GM12865 (cell line): ENCODE measurements at places on chromosomes 16 and 17.

- DNase-seq, result no peak
These were observed 840 bp upstream of the CDH5 start for GRCh38 chr16:66365651-66366050.

DNA sequence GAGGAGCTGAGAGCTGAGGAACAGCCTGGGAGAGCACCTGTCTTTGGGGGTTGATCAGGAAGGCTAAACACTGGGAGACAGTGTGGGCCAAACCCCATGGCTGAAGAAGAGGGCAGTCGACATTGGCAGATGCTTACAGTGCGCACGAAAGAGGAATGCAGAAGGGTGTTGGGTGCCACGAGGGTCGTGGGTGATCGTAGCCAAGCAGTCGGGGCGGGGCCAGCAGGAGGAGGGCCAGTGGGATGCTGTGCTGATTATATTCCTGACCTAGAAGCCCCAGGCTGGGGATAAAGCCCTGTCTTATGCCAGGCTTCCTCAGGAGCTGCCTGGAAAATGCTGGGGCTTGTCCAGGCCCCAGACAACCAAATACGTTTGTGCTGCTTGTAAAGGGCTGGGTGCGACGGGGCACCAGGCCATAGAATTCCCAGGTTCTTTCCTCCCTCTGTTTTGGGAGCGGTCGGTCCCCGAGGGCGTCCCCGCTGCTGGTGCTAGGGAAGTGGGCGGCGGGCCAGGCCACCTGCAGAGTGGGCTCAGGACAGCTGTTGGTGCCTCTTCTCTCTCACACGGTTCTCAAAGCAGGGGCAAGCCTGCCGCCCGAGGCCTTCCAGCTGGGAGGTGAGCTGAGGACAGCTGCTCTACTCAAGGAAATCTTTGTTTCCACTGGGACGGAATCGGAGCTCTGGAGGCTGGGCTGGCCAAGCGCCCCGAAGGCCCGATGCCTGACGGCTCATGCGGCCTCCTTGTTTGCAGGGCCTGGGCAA, 10.0 kb downstream of the C1QTNF1 start:
- DNase-seq, result no peak

- no peak for DNase-seq
These were observed 27.7 kb upstream of the FAAP100 start for GRCh38 chr17:81579821-81580321.

- no peak for DNase-seq
These were observed 200.5 kb upstream of the ASIC2 start for GRCh38 chr17:33493566-33493965.

- DNase-seq, result no peak
These were observed 29.7 kb downstream of the POLR3E start for GRCh38 chr16:22326771-22327445.

GRCh38 chr17:28712705-28713415, 1.2 kb upstream of the PROCA1 start:
- no peak for DNase-seq

DNA sequence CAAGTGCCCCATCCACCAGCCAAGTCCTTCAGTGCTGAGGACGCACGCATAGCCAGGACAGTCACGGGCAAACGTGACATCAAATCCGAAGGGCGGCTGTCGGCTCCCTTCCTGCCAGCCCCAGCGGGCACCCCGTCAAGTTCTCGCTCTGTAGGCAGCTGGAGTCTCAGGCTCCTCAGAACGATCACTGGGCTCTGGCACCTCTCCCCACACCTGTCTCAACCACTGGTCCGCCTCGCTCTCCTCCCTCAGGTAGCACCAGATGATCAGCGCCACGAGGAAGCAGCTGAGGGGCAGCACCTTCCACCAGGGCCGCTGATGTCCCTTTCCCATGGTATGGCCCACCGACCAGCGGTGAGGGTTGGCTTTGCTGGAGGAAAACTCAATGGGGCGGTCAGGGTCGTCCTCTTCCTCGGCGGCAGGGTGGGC, 422 bp downstream of the UQCC4 start:
- DNase-seq, result no peak

DNA sequence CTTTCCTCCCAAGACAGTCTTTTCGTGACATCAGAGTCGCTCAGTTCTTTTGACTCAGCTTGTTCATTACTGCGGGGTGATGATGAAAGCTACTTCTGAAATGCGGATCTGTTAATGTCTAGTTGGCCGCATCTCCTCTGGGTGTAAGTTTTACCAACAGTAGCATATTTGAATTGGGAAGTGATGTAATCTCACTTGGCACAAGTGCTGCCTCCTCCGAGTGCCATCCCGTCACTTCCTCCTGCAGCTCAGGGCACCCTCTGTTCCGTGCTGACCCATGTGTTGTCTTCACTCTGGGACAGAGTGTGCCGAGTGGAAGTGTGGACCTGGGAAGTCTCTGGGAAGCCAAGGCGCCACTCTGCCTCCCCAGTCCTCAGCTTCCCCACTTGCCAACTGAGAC, 8.9 kb downstream of the ADAD2 start:
- DNase-seq, result no peak

GRCh38 chr17:11637796-11638195, 39.5 kb downstream of the DNAH9 start:
- DNase-seq, result no peak

DNA sequence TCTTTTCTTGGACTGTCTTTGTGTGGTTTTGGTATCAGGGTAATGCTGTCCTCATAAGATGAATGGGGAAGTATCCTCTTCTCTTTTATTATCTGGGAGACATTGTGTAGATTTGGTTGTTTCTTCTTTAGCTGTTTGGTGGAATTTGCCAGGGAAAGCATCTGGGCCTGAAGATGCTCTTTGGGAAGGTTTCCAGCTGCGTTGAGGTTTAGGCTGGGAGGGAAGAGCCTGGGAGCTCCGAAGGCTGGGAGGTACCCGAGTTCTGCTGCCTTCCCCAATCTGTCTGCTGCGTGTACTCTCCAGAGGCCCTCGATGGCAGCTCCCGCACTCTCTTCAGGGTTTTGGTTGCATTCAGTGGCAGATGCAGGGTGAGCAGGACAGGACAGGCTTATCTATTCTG, 25.6 kb upstream of the CRISPLD2 start:
- no peak for DNase-seq

DNA sequence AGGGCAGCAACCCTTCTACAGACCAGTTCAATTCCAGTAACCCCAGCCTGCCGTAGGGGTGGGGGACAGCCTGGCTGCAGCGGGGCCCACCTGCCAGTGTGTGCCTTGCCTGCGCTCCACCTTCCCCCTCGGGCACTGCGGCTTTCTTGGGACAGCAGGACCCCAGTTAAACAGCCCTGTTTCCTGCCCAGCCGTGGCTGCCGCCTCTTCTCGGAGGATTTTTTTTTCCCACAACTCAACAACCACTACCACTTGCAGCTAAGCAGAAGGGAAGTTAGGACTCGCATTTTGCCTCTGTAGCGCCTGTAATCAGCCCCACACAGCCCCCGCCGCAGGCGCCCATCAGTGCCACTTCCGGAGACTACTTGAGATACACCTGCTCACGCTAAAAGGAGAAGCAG, 76.1 kb downstream of the RAI1 start:
- DNase-seq, result peak; percentile 44

GRCh38 chr17:77772461-77772897, 186.0 kb upstream of the TNRC6C start:
- peak; percentile 57 for DNase-seq

- DNase-seq, result no peak
These were observed 3.6 kb upstream of the MEOX1 start for GRCh38 chr17:43665084-43665936.

DNA sequence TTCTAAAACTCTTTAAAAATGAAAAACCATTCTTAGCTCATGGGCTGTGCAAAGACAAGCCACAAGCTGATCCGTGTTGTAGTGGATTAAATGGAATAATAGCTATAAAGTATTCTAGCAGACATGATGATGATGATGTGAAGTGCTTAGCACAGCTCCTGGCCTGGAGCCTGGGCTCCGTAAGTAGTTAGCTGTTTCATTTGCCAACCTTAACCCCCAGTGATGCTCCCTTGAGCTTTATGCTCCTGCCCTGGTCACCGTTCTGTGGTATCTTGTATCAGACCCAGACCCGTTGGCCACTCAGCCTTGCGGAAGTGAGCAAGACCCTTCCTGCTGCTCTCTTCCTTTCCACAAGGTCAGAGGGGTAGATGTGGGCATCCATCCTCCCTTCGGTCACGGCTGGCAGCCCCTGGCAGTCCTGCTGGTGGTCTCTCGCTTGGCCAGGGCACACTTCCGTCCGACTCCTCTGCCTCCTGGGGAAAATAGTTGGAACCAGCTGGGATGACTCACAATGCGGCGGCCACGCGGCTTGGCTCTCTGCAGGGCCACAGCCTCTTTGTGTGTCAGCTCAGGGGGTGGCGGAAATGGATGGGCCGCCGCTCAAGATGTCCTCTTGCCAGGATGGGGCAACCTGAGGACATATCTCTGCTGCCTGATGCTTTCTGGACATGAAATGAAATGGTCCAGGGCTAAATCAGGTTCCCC, 79.1 kb downstream of the GPR139 start:
- DNase-seq, result no peak

DNA sequence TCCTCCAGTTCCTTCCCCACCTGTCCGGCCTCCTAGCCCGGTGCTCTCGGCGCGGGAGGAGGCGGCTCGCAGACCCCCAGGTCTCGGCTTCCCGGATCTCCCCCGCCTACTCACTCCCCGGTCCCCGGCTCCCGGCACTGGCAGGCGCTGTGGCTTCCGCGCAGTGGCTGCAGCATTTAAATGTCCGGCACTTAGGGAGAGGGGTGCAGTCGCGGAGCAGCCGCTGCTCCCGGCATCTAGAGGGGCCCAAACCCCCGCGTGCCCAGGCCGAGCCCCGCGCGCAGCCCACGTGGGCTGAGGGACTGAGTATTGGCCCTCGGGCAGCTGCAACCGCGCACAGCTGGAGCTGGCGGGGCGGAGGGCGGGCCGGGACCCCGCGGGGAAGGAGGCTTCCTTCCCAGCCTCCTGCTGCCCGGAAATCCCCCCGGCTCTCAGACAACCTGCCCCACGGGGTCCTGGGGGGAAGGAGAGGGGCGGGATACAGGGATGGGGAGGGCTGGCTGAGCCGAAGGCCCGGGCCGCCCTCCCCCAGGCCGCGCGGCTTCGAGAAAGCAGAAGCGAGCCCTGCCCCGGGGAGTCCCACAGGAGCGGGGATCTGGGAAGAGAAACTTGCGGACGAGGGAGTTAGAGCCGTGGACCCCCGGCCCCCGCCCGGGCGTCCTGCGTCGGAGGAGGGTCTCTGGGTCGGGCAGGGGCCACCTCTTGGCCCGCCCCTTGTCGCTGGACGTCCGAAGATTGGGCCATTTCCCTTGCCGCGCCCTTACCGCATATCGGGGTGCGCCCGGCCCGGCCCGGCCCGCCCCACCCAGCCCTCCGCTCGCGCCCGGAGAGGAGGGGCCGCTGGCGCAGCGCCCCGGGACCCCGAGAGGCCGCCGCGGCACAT, at the start of gene MMP25:
TSS of gene MMP25 (plus strand) at position 804 of the 883 bp plus-strand sequence. CDS start 357 bp downstream, outside the sequence.
- DNase-seq, result no peak

DNA sequence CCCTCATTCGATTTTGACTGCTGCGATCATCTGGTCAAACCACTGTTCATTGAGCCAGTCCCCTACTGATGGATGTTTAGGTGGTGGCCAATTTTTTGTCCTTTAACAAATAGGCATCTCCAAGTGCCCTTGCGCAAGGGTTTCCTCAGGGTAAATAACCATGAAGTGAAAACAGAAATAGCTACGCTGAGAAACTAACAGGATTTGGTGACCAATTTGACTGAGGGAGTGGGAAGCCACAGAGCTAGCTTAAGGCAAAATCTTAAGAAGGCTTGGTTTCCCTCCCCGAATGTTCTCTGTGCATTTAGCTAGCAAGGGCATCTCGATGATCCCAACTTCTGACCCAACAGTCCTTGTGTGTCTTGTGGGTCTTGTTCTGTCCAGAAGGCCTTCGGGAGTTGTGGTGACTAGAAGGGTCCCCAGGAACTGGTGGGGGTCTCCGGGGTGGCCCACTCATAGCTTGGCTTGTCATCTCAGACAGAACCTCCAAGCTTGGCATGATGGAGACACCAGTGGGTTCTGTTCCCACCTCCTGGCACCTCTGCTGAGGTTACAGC, 117.2 kb downstream of the SOCS1 start:
- no peak for DNase-seq

- no peak for DNase-seq
These were observed 23.1 kb downstream of the ATP2C2 start for GRCh38 chr16:84391151-84392030.

- no peak for DNase-seq
These were observed 176.4 kb downstream of the SHISA9 start for GRCh38 chr16:13077816-13078215.

DNA sequence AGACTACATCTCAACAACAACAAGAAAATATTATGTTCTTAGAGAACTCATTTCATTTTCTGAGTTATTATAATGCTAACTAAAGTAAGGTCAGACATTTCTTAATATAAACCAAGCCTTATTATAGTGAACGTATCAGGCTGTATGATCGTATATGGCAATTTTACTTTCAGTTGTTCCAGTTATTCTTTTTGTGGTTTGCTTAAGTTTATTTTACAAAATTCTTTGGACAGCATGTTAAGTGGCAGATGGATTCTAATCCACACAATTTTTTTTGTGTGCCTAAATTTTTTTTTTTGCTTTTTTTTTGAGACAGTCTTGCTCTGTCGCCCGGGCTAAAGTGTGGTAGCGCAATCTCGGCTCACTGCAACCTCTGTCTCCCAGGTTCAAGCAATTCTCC, 59.0 kb downstream of the VMP1 start:
- DNase-seq, result no peak

DNA sequence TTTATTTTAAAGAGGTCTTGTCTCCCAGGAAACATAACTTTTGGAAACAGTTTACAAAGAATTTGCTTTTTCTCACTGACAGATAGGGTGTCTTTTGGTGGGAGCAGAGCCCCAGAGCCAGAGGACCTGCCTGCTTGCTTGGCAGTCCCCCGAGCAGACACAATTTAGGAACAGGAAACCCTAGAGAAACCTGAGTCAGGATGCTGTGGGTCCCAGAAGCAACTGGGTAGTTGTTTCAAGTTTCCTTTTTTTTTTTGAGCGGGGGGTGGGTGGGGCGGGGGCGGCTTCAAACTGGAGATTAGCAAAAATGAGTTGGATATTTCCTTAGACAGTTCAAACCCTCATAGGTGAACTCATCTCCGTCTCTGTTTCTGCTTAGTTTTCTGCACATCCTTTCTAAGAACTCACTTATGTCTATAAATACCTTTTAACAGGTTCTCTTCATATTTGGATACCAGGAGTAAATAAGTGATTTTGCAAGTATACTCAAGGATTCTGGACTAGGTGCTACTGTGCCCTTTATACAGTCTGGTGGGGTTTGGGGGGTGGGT, 135.1 kb downstream of the PRKCA start:
- no peak for DNase-seq
